Glutamatergic neuron (in vitro differentiated cells): ENCODE measurements at places on chromosomes 16 and 17.
A peak's percentile ranks its signal among the peaks of the same experiment; 100 is the strongest.

GRCh38 chr16:69618721-69619120 lies 53.0 kb downstream of the NFAT5 start:
- no peak for DNase-seq
- no peak overlapping the region for H3K27ac ChIP-seq
- no peaks in the 10 kb centered on the region for H3K27me3 ChIP-seq
- no peak overlapping the region for H3K4me3 ChIP-seq

DNA sequence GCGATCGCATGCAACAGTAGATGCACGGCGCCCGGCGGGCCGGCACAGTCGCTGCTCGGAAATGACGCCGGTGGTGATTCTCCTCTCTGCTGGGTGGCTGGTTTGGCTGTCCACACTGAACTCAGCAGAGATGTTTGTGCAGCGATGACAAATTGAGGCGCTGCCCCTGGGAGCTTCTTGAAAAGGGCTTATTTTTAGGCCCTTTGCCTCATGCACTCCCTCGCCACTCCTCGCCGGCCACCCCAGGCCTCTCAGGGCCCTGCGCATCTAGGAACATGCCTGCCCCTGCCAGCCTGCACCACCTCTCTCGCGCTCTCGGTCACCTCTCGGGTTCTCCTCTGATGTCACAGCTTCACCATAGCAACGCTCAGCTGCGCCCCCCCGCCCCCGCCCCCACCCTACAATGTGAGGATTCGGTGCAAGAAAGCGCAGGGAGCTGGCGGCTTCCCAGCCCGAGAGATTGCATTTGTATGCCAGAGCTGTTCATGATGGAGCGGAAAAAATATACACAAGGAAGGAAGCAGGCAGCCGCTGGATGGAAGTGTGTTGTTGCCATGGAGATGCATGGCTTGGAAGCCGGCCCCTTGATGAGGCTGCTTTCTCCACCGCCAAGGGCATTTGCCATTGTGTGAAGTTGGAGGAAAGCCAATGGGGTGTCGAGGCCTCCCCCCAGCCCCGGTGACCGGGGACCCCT lies 81.3 kb upstream of the PLCG2 start:
- DNase-seq: no peak
- H3K4me1 ChIP-seq: peaks cover 25% of the 10 kb centered on the region
- peaks cover 8% of the 10 kb centered on the region for H3K36me3 ChIP-seq
- no peak overlapping the region for H3K27ac ChIP-seq
- peaks cover 29% of the 10 kb centered on the region for H3K27me3 ChIP-seq
- no peak overlapping the region for H3K4me3 ChIP-seq

DNA sequence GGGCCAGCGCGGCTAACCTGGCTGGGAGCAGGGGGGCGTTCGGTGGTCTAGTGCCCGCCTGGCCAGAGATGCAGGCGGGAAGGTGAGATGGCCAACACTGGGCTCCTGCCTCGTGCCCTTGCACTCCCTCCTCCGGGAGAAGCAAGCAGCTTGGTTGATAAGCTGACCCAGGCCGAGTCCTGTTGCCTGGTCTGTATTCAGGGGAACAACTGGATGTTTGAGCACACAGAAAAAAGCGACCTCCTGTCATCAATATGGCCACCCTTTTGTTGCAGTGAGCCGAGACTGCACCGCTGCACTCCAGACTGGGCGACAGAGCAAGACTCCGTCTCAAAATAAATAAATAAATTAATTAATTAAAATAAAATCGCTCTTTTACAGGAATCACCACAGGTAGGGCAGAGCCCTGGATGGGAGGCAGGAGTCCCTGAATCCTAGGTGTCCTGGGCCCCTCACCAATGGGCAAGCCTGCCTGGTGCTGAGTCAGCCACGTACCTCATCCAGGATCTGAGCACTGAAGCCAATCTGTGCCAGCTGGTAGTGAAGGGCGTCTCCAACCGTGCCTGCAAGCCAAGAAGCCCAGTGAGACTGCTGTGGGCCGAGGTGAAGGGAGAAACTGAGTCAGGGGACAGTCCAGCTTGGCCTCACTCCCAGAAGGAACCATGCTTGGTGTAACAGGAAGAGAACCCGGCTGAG lies 31.8 kb downstream of the HASPIN start:
- no peak for DNase-seq
- H3K4me3 ChIP-seq: no peak overlapping the region

DNA sequence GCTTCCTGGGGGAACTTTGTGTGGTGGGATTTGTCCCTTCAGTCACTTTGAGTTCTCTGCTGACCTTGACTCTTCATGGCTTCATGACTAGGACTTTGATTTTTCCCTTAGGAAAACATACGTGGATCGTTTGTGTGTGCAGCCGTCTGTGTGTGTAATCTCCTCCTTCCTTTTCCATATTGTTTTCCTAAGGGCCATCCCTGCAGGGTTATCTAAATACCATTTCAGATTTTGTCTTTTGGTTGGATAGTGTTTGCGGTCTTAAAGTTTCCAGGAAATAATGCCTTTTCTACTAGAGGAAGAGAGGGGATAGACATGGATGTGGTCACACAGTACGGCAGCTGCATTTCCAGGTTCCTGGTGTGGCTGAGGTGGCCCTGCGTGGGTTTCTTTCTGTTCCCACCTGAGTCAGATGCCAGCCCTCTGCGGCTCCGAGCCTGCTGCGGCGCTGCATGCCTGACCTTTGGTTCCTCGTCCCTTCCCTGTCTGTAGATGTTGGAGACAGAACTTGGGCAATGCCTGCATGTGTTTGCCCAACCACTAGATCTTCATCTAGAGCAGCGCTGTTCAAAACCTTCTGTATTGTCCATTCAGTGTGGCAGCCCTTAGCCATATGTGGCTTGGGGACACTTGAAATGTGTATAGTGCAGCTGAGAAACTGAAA lies 72.0 kb upstream of the LGALS9 start:
- DNase-seq: no peak
- peak overlapping the region; percentile 41 for H3K27ac ChIP-seq
- peaks cover 24% of the 10 kb centered on the region for H3K4me1 ChIP-seq
- H3K4me3 ChIP-seq: no peak overlapping the region

GRCh38 chr16:29675811-29676643 lies 3.0 kb upstream of the QPRT start:
- no peaks in the 10 kb centered on the region for H3K36me3 ChIP-seq
- H3K27me3 ChIP-seq: no peaks in the 10 kb centered on the region
- H3K4me1 ChIP-seq: peaks cover 8% of the 10 kb centered on the region
- no peak overlapping the region for H3K27ac ChIP-seq

DNA sequence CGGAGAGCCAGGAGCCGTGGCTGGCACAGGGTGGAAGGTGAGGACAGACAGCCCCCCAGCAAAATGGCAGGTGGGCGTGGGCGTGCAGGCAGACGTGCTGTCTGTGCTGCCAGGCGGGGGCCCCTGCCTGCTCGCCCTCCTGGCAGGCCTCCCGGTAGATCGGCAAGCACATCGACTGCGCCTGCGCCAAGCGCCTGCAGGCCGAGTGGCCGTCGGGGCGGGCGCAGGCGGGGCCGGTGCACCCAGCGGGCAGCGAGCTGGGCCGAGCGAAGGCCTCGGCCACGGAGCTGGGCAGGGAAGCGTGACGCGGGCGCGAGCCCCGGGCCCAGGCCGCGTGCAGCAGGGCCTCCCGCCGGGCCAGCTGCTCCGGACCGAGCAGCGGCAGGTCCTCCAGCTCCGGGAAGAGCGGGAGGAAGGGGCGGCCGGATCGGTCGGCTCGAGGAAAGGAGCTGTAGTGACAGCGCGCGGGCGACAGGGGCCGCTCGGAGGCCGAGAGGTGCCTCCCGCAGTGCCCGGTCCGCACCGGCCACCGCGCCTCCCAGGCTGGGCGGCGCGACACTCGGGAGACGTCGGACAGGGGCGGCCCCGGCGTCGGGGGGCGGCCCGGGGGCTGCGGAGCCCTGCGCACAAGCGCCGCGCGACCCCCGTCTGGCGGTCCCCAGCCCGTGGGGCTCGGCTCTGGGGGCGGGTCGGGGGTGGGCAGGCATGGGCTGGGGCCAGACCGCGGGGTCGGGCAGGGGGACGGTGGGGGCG lies 16.9 kb downstream of the GRIN2C start:
- H3K27me3 ChIP-seq: peaks cover 10% of the 10 kb centered on the region
- peaks cover 3% of the 10 kb centered on the region for H3K36me3 ChIP-seq
- peak; percentile 85 for DNase-seq
- H3K4me3 ChIP-seq: no peak overlapping the region

DNA sequence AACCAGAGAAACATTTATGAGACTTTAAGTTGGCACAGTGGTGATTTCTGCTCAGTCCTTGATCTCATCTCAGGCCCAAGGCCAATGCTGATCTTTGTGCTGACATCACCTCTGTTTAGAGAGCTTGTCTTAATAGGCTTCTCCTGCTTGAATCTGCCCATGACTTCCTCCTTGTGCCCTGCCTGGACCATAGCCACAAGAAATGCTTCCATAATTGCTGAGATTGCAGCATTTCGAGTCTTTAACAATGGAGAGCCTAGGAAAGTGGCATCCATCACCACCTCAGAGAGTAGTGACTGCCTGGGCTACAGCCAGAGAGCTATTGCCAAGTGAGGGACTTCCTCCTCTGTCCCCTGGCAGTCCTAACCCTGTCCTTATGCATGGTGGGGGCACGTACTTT lies 25.1 kb upstream of the MMP2 start:
- no peaks in the 10 kb centered on the region for H3K36me3 ChIP-seq
- H3K4me1 ChIP-seq: no peaks in the 10 kb centered on the region
- no peak overlapping the region for H3K4me3 ChIP-seq
- no peak for DNase-seq

GRCh38 chr17:53687324-53687723 lies 135.4 kb upstream of the KIF2B start:
- no peaks in the 10 kb centered on the region for H3K4me1 ChIP-seq
- DNase-seq: peak; percentile 17
- H3K27me3 ChIP-seq: no peaks in the 10 kb centered on the region
- H3K36me3 ChIP-seq: no peaks in the 10 kb centered on the region

DNA sequence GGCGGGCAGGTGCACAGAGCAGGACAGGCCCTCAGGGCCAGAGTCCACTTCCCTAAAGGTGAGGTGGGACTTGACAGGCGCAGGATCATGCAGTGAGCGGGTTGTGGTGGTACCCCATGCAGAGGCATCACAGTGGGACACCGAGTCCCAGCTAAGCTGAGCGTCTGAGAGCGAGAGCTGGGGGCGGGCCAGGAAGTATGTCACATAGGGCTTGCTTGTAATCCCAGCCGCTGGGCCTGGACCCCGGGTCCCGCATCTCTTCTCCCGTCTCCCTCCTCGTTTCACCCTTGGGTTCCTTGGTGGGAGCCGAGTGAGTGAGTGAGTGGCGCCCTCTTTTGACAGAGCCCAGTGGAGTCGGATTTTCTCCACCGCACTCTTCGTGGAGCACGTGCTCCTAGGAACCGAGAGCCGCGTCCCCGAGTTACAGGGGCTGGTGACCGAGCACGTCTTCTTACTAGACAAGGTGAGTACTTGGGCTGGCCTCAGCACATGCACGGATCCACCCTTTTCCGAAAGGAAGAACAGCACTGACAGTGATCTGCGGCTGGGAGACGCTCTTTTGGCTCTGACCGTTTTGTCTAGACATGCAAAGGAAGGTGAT lies 50.8 kb upstream of the ENDOV start:
- peaks cover 15% of the 10 kb centered on the region for H3K4me1 ChIP-seq
- H3K4me3 ChIP-seq: no peak overlapping the region
- no peaks in the 10 kb centered on the region for H3K36me3 ChIP-seq
- H3K27me3 ChIP-seq: no peaks in the 10 kb centered on the region

GRCh38 chr16:21666772-21667171 lies 3.0 kb downstream of the OTOA start:
- H3K27me3 ChIP-seq: peaks cover 2% of the 10 kb centered on the region
- peaks cover 3% of the 10 kb centered on the region for H3K4me1 ChIP-seq
- no peak overlapping the region for H3K27ac ChIP-seq
- DNase-seq: no peak

DNA sequence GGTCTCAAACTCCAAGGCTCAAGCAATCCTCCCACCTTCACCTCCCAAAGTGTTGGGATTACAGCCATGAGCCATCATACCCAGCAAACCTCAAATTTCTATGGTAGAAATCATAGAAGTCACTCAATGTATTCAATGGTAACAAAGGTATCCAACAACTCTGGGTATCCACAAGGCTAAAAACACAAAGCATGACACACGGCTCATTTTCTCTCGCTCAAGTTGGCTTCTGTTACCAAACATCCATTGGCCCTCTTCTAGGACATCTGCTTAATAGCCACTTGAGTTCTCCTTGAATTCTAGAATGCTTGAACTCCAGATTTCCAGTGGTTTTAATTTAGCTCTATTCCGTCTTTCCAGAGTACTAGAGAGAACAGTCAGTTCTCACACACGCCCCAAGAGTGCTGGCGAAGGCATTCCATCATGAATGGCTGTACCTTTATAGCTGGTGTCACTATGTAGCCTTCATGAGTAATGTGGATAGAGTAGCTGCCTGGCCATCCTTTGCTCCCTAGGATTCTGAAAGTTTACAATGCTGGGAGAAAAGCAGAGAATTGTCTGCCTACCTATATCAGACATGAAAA lies 42.6 kb downstream of the SPAG9 start:
- no peaks in the 10 kb centered on the region for H3K27me3 ChIP-seq
- H3K4me3 ChIP-seq: no peak overlapping the region
- no peak for DNase-seq

- H3K27ac ChIP-seq: no peak overlapping the region
- no peaks in the 10 kb centered on the region for H3K36me3 ChIP-seq
- no peaks in the 10 kb centered on the region for H3K27me3 ChIP-seq
- no peak overlapping the region for H3K4me3 ChIP-seq
Observed at GRCh38 chr17:59121901-59122480, 15.3 kb upstream of the TRIM37 start.

GRCh38 chr17:22273308-22273707 lies 581.0 kb downstream of the KCNJ18 start:
- no peak overlapping the region for H3K4me3 ChIP-seq
- peaks cover 7% of the 10 kb centered on the region for H3K36me3 ChIP-seq
- H3K27ac ChIP-seq: no peak overlapping the region
- no peaks in the 10 kb centered on the region for H3K4me1 ChIP-seq

- H3K27ac ChIP-seq: no peak overlapping the region
- no peaks in the 10 kb centered on the region for H3K4me1 ChIP-seq
- no peaks in the 10 kb centered on the region for H3K36me3 ChIP-seq
- DNase-seq: no peak
Observed at GRCh38 chr16:88698646-88699045, 7.6 kb downstream of the RNF166 start.
